H4 (cell line): ENCODE measurements at places on chromosomes 5 and 9.
A peak's percentile ranks its signal among the peaks of the same experiment; 100 is the strongest.

- DNase-seq: no peak
Observed at GRCh38 chr9:99134893-99135341, 30.0 kb downstream of the TGFBR1 start.

DNA sequence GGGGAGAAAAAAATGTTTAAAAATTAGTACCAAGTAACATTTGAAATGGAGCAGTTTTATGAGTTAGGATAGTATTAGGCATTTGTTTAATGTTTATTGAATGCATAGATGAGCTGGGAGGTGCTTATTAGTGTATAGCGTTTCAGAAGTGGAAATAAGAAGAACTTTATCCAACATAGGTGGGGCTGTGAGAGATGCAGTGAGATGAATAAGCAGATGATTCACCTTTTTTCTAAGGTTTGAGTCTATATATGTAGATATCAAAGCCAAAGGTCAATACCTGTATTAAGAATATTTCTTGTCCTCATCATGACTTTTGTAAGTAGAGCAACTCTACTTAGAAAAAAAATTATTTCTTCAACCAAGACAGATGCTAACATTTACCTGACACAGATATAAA lies 54.6 kb upstream of the POU4F3 start:
- no peak for DNase-seq

GRCh38 chr9:96025995-96026602 lies 150.6 kb downstream of the ERCC6L2 start:
- DNase-seq: no peak

DNA sequence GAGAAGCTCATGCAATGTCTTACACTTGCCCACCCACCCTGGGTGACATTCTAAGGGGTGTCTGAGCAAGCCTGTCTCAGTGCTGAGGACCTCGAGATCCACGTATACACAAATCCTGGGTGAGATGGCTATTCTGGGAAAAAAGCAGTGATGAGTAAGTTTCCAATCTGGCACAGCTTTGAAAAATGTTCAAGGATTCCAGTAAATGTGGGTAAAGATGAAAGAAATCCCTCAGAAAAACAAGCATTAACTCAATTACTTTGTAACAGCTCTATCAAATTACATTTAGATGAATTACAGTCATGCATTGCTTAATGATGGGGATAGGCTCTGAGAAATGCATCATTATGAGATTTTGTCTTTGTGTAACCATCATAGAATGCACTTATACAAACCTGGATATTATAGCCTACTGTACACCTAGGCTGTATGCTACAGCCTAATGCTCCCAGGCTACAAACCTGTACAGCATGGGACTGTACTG lies 26.9 kb downstream of the GOLM1 start:
- no peak for DNase-seq

GRCh38 chr5:178389026-178389729 lies 156.6 kb upstream of the PHYKPL start:
- no peak for DNase-seq

GRCh38 chr5:157233515-157233914 lies 32.4 kb upstream of the CYFIP2 start:
- no peak for DNase-seq

GRCh38 chr5:68258531-68258930 lies 43.0 kb downstream of the PIK3R1 start:
- no peak for DNase-seq

- DNase-seq: peak; percentile 92
Observed at GRCh38 chr9:124286292-124286931, 28.7 kb downstream of the NEK6 start.

GRCh38 chr5:116476897-116477537 lies 97.6 kb downstream of the SEMA6A start:
- no peak for DNase-seq

DNA sequence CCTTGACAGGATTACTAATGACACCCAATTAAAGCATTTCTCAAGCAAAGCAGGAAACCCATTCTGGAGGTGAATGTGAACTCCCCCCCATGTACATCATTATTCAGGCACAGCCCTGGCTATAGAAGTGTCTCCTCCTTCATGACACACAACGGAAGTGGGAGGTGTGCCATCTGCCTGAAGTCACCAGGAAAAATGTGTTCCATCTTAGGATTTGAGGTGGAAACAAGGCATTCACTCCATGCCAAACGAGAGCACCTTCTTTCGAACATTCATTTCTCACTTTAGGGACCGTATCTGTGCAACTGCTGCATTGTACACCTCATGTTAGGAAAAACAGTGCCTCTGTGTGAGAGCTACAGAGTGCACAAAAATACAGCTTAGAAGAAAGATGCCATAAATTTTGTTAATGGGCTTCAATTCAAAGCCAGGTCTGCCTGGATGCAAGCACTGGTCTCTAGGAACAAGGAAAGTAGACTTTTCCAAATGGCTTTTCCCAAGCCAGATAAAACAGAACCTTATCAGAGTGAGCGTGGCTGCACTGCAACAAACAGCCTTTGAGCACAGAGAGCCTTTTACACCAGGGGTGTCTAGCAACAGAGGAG lies 19.4 kb downstream of the GOLM1 start:
- no peak for DNase-seq

DNA sequence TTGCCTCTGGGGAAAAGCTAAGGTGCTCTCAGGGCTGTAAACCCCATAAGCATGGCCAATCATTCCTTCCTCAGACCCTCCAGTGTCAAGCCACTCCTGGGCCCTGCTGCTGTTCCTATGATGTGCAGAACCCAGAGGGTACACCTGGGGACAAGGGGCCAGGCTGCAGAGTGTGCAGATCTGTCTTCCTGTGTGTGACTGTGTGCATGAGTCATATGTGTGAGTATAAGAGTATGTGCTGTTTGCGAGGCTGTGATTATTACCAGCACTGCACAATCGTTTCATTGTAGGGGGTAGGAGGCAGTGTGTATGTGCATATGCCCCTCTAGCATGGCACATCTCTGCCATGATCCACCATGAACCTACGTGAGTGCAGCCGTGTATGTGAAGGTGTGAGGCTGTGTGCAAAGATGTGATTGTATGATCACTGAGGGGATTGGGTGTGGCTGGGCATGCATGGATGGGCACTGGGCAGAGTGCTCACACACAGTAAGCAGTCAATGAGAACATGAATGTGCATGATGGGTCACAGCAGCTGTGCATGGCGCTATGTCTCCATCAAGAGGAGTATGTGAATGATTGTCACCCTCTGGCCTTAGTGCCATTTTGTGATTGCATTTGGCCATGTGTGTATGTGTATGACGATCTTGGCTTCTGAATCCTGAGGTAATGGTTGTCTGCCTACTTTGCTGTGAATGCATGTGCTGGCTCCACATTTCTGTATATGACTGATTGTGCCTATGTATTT lies 2.4 kb upstream of the OR1K1 start:
- DNase-seq: no peak

DNA sequence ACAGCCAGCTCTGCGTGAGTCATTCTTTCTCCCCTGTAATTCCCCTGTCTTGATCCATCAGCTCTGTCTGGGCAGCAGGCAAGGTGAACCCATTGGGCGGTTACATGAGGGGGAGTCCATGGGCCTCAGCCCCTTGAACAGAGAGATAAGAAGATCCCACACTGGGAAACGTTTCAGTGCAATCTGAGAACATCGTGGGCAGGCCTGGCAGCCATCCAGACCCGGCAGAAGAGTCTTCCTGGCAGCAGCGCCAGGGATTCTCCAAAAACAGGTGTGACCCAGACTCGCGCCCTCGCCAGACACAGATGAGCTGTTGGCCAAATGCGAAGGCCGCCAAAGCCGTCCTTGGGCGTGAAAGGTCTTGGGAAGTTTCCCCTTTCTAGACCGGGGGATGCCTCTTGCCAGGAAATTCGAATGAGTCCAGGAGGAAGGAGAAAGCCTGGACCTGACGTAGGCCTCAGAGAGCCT lies 6.4 kb upstream of the SLC12A7 start:
- DNase-seq: no peak

DNA sequence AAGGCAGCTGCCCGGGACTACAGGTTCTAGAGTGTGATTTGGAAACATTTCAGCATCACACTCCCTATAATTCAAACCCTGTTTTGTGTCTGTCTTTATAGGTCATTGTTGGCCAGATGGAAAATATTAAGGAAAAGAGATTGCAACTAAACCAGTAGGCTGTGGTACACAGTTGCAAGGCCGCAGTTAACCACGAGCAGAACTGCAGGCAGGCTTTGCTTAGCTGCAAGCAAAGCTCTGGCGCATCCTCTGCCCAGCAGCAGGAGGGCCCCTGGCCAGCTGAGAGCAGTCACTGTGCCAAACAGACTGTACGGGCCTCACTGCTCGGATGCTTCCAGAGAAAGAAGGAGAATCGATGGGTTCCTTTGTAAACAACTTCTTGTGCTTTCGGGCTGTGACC lies 204.5 kb downstream of the DENND1A start:
- DNase-seq: no peak

GRCh38 chr9:130833031-130833990 lies 1.7 kb upstream of the ABL1 start:
- DNase-seq: no peak

GRCh38 chr5:50415912-50416311 lies 25.2 kb downstream of the EMB start:
- no peak for DNase-seq

DNA sequence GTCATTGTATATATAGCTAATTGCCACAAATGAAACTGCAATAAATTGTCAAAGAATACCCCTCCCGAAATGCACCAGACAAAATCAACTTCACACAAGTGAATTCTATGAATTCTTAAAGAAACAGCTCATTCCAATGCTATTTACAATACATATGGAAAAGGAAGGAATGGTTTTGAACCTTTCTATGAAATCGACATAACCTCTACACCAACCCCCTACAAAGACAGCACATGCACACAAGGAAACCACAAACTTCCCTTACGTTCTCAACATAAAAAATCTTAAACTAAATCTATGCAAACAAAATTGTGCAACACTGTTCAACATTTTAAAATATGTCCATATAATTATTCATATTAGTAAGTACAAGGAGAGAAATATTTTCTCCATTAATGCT lies 39.2 kb downstream of the MARCHF11 start:
- DNase-seq: no peak

DNA sequence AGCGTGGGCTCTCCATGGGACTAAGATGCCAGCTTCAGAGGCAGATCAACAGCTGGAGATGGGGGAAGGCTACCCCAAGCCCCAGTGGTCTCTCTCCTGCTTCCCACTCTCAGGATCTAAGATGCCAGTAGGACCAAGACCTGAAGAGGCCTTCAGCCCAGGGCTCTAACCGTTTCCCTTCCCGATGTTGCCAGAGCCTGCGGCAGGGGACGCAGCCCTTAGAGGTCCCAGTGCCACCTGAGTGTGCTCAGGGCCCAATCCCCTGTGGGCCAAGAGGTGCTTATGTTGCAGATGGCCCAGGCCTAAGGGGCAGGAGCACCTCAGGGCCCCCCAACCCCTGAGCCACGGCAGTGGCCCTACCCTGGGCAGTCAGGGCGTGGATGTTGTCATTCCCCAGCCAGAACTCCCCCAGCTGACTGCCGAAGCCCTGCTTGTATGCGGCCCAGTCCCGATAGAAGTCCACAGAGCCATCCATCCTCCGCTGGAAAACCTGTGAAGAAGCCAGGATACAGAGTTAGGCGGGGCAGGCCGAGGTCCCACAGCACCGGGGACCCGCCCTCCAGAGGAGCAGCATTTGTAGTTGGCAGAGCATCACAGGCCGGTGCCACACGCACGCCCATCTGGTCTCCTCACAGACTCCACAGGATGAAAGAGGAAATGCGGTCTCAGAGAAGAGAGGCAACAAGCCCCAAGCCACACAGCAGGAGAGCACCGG lies 5.4 kb downstream of the FCN1 start:
- DNase-seq: no peak

DNA sequence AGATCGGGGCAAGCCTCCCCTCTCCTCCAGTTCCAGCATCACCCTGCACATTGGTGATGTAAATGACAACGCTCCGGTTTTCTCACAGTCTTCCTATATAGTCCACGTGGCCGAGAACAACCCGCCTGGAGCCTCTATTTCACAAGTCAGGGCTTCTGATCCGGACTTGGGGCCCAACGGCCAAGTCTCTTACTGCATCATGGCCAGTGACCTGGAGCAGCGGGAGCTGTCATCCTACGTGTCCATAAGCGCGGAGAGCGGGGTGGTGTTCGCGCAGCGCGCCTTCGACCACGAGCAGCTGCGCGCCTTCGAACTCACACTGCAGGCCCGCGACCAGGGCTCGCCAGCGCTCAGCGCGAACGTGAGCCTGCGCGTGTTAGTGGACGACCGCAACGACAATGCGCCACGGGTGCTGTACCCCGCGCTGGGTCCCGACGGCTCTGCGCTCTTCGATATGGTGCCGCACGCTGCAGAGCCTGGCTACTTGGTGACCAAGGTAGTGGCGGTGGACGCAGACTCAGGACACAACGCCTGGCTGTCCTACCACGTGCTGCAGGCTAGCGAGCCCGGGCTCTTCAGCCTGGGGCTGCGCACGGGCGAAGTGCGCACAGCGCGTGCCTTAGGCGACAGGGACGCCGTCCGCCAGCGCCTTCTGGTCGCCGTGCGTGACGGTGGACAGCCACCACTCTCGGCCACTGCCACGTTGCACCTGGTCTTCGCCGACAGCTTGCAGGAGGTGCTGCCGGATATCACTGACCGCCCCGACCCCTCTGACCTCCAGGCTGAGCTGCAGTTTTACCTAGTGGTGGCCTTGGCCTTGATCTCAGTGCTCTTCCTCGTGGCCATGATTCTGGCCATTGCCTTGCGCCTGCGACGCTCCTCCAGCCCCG lies 1.9 kb downstream of the PCDHGB4 start:
- no peak for DNase-seq

DNA sequence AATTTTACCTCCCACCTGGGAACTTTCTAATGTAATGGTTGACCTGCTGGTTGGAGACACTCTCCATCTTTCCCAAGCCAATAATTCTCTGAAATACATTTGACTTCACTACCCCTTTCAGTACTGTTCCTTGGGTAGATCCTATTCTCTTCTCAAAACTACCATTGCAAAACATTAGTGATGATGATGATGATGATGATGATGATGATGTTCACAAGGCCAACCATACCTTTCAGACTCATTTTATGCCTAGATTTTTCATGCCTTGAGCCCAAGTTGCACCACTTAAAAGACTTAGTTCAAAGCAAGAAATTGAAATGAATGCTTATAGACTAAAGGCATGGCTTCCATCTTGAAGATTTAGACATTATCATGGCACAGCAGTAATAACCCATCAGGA lies 1141.1 kb upstream of the DMAC1 start:
- no peak for DNase-seq

DNA sequence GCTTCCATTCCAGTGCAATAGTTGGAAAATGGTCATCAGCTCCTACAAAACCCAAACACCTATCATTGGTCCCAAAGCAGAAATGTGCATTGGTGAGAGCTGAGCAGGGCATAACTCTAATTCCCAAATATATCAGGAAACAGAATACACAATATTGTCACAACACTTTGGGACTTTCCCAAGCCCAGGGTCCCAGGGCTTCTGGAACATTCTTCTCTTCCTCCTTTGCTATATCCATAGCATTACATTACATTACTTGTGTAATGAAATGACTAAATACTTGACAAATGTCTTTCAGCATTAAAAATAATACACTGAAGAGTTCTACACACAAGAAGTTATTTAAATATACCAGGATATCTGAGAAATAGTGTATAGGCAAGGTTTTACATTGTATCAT lies 45.6 kb downstream of the LIX1 start:
- no peak for DNase-seq
